ENCODE measurements at places on chromosomes 3 and 15.

GRCh38 chr3:69692761-69693160 lies 46.5 kb upstream of the MITF start:
- DNase-seq: no peak

GRCh38 chr3:182912474-182912873 lies 67.9 kb downstream of the DCUN1D1 start:
- DNase-seq: no peak

DNA sequence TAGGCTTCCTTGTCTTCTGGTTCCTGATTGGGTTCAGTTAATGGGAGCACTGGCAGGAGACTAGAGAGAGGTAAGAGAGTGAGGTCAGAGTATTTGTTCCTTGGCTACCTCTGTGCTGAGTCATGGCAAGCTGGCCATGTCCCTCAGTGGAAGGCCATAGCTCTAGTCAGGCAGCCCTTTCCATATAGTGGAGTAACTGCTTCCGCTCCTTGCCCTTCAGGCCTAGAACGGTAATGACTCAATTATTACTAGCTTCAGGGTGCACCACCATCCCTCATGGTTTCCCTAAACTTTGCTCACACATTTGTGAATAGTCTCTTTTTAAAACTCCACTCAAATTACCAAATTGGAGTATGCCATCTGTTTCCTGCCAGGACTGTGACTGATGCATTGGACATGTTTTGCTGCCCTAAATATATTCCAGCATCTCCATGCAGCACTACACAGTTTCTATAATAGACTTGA lies 10.5 kb upstream of the ANO10 start:
- DNase-seq: no peak

DNA sequence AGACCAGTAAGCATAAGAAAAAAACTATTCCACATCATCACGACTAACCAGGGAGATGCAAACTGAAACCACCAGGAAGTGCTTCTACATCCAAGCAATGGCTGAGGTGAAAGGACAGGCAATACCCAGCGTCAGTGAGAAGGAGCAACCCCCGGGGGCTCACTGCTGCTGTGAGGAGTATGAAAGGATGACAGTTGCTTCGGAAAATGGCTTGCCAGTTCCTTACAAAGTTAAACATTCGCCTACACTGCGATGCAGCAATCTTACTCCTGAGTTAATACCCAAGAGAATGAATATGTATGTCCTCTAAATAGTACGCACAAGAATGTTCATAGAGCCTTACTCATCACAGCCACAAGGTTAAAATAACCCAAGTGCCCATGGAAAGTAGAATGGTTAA lies 13.3 kb upstream of the PLXNA1 start:
- DNase-seq: no peak

DNA sequence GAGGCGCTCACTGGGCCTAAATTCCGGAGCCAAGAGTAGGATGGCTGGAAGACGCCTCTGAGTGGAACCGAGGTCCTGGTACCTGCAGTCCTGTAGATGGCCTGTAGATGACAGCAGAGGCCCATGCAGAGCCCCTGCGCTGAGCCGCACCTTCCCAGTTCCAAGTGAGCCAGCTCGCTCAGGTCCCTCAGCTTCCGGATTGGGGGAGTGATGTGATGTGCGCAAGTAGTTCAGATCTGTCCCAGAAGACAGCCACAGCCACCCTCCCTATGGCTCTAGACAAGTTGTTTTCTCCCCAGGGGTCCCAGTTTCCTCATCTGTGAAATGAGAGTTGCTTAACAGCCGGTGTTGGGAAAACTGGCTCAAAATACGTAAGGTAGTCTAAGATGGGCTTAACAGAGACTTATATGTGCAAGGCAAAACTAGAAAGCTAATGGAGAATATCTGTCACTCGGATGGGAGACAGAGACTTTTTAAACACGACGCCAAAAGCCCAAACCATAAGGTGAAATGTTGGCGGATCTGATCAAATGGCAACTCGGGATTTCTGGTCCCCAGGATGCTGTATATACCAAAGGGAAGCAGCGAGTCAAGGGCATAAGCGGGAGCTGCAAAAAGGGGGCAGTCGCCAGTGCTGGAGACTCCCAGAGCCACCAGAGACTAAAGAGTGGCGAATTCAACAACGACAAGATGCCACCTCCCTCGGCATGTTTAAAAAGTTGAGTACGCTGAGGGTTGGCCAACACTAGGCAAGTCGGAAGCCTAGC lies 765 bp upstream of the MAPKAPK3 start:
- DNase-seq: peak; percentile 81

GRCh38 chr15:73474785-73475184 lies 31.8 kb downstream of the REC114 start:
- DNase-seq: no peak

DNA sequence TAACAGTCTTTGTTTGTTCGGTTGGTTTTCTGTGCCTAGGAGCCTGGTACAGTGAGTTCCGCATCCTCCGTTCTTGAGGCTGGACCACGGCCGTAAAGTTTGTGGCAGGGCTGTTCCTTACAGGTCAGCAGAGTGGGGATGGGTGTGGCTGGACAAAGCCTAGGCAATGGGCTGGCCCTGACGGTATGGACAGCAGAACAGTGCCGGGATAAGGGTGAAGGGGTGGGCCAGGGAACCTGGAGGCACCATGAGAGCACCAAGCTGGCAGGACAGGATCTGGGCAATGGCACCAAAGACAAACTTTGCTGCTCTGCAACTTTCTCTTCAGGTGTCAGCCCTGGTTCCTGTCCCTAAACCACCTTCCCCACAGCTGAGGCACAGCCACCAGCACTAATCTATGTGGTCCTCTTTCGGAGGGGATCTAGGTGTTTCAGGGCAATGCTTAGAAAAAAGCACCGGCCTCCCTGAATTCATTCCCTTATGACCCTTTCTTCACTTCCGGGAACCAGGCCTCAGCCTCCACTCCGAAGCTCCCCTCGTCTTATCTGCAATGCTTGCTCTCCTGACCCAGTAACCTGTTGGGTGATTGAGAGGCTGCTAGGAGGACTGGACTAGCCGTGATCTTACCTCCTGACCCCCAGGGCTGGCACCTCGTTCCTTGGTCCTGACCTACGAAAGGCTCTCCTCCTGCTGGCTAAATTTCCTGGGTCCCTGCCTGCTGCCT lies 54.4 kb downstream of the KLHL6 start:
- no peak for DNase-seq

GRCh38 chr3:31004025-31004678 lies 109.7 kb upstream of the GADL1 start:
- no peak for DNase-seq

- DNase-seq: no peak
Observed at GRCh38 chr3:193968380-193968974, 167.5 kb upstream of the HES1 start.

GRCh38 chr3:67228136-67228535 lies 230.0 kb downstream of the KBTBD8 start:
- no peak for DNase-seq

GRCh38 chr15:80339601-80340000 lies 64.6 kb upstream of the ARNT2 start:
- no peak for DNase-seq

DNA sequence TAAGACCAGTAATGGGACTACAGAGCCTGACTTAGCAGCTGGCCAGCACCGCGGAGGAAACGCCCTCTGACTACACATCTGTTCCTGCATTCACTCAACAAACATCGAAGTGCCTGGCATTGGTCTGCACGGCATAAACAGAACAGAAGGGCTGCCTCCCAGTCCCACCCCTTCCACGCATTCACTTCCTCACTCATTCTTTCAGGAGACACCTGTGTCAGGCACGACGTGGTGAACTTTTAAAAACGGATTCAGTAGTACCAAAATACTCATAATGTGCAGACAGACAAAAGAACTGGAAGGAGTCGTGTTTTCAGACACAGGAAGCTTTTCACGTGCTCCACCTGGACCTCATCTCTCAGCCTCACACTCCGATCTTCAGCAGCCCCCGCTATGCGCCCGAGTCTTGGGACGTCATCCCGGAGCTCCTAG lies 123.3 kb downstream of the XXYLT1 start:
- DNase-seq: no peak

- no peak for DNase-seq
Observed at GRCh38 chr3:53051929-53052328, 6.1 kb upstream of the SFMBT1 start.

- DNase-seq: no peak
Observed at GRCh38 chr3:161941891-161942290, 445.3 kb downstream of the OTOL1 start.

- DNase-seq: peak; percentile 87
Observed at GRCh38 chr3:69080233-69080920, at the start of gene UBA3. TSS of gene UBA3 (minus strand) at chr3:69080365. CDS start at chr3:69080353, 12 bp downstream.

- DNase-seq: no peak
Observed at GRCh38 chr15:42796955-42797782, 60.2 kb upstream of the CDAN1 start.

- no peak for DNase-seq
Observed at GRCh38 chr15:64247535-64247905, 84.7 kb upstream of the PPIB start.

GRCh38 chr3:128094295-128095151 lies 29.1 kb downstream of the RUVBL1 start:
- no peak for DNase-seq

- DNase-seq: no peak
Observed at GRCh38 chr3:154730186-154730585, 300.2 kb upstream of the GPR149 start.

DNA sequence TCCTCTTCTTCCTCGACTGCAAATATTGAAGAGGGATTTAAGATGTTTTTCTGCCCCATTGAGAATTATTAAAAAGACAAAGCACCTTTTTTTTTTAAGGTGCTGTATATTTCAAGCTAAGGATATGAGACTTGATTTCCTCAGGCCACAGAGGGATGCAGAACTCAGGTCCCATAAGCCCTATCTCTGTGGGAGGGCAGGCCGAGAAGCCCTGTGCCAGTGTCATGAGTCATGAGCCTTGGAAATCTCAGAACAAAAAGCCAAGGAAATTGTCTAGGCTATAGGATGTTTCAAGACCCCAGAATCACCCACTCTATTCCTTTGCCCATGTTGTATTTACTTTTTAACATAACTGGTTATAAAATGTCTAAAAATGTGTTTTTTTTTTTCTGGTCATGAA lies 7.3 kb downstream of the ESYT3 start:
- no peak for DNase-seq

Measured in SHP77 (cell line).